ENCODE measurements at places on chromosomes 1 and 21.

- no peak for DNase-seq
Observed at GRCh38 chr1:186512698-186513457, 52.0 kb upstream of the PDC start.

- DNase-seq: no peak
Observed at GRCh38 chr1:33876970-33877650, 13.2 kb downstream of the HMGB4 start.

- DNase-seq: peak; percentile 44
Observed at GRCh38 chr1:108830119-108831008, 26.5 kb downstream of the AKNAD1 start.

DNA sequence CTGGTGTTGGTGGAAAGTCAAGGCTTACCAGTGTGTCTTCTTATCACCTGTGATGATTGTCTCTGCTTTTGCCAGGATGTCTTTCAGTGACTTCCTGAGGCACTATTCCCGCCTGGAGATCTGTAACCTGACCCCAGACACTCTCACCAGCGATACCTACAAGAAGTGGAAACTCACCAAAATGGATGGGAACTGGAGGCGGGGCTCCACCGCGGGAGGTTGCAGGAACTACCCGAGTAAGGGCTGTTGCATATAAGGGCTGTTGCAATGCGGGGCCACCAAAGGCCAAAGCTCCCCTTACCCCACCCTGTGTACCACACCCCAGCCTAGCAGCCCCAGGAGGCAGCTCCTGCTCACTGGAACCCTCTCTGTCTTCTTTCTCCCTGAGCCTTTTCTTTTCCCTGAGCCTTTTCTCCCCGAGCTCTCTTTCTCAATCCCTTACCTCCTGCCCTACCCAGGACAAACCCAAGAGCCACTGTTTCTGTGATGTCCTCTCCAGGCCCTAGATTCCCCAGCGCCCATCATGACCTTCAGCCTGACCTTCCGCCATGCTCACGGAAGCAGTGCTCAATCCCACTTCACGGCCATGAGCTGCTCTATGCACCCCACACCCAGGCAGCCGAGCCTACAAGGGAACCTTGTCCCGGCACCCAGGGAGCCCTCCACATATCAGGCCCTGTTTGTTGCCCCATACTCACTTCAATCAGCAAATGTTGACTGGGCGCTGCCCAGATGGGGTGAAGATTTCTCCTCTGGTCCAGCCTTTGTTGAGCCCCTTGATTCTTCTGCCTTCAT is 40.6 kb downstream of the CAPN2 start:
- DNase-seq: no peak

DNA sequence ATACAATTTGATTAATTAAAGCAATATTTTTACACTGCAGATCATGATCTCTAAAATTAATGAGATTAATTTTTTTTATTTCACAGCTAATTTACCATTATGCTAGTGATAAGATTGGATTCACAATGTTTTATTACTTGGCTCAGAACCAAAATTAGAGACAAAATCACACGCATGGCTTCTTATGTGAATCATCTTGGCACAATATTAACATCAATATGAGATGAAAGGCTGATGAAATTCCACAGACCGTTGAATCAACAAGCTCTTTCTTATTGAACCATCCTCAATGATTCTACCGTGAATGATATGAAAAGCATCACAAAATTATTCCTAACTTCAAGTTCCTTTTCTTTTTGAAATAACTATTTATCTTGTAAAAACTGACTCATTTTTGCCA is 544.9 kb downstream of the KCNT2 start:
- no peak for DNase-seq

- no peak for DNase-seq
Observed at GRCh38 chr1:47227341-47228232, 4.4 kb downstream of the TAL1 start.

DNA sequence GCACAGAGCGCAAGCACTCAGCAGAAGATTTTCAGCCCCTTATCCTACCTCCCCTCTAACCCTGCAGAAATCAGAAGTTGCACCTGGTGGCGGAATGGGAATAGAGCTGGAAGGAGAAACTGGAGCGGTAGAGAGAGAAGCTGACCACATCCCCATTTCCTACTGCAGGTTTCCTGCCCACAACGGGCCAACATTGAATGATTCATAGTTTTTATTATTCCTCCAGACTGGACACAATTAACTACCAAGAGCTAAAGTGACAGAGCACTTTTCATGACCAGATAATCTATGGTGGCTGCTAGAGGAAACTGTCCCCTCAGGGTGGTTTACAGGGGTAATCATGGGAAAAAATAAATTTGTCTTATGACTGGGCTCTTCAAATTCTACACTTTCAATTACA is 21.3 kb upstream of the LRRC8D start:
- DNase-seq: no peak

DNA sequence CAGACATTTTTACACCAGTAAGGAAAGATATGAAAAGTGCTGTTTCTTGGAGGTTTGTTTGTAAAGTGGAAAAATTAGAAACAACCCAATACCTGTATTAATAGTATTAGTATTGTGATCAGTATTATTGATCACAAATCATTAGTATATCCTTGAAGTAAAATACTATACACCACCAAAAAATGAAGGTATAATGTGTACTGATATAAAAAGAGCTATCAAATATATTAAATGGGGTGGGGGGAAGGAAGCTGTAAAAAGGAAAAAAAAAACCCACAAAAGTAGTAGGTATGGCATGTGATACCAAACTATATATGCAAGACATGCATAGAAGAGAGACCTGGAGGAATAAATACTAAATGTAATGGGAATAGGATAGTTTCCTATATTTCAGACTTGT is 46.3 kb downstream of the POU2F1 start:
- DNase-seq: no peak

DNA sequence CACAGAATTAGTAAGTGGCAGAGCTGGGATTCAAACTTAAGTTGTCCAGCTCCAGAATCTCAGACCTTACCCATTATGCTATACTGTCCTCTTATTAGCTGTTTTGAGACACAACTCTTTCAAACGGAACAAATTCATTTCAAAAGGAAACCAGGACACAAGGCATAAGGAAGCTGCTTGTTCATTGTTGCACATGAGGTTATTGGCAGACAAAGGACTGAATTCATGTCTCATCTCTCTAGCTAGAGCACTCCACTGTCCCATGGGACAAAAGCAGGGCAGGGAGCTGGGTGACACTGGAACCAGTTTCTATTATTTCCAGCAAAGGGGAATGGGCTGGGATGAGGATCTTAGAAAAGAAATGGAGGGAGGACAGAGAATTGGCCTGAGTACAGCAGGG is 26.4 kb downstream of the CHI3L2 start:
- DNase-seq: no peak

DNA sequence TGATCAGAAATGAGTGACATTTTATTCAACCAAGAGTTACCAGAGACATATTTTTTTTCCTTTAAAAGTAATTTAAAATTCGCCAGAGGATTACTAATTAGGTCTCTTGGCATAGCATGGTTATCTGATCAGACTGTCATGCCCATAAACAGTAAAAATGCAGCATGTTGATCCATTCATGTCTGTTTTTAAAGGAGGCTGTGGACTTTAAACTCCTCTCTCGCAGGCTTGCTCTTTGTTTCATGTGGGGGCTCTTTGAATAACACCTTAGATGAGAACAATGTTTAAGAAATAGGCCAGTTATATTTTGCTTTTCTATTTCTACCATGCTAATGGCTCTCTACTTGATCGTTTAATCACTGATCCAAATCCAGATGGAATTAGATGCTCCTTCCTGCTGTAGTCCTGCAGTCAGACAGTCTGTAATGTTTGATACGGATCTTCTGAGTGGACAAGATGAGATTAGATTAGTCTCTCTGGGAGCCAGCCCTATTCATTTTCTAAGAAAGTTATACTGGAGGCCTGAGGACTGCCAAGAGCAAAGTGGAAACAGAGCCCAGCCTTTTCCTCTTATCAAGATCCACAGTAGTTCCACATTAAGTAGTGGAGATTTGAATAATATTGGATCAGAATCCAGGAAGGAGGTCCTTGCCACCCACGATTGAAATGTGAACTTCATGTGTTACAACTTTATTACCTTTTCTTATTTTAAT is 197.4 kb downstream of the HS2ST1 start:
- no peak for DNase-seq

GRCh38 chr1:39129514-39129913 is 75.0 kb upstream of the MACF1 start:
- DNase-seq: no peak

- DNase-seq: no peak
Observed at GRCh38 chr1:116694524-116694923, 27.0 kb upstream of the IGSF3 start.

DNA sequence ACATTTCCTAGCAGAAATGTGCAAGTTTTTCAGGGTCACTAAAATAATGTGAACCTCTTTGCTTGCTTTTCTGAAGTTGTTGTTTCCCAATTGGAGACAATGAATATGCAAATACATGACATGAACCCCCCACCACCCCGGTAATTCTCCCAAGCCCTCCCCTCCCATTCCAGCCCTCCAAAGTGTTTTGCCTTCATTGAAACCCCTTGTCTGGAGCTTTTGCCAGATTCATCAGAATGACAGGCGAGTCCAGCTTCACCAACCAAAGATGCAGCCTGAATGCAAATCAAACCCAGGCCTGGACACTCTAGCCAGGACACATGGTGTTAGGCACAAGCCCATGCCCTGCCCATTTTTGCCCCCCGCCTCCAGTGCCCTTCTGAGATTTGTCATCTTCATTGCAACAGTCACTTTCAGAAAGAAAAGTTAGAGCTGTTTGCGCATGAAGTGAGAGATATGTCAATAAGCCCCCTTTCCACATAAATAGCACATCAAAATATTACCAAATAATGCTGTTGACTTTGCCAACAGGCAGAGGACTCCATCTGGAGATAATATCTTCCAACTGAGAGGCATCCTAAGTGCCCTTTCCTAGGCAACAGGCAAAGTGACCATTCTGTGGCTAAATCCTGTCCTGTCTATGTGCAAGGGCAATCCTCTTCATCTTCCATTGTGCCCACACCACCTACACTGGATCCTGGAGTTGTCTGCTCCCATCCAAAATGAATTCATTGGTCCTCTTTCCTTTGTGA is 145.6 kb upstream of the NFIA start:
- no peak for DNase-seq

- DNase-seq: no peak
Observed at GRCh38 chr1:64809309-64809708, 64.4 kb downstream of the RAVER2 start.

DNA sequence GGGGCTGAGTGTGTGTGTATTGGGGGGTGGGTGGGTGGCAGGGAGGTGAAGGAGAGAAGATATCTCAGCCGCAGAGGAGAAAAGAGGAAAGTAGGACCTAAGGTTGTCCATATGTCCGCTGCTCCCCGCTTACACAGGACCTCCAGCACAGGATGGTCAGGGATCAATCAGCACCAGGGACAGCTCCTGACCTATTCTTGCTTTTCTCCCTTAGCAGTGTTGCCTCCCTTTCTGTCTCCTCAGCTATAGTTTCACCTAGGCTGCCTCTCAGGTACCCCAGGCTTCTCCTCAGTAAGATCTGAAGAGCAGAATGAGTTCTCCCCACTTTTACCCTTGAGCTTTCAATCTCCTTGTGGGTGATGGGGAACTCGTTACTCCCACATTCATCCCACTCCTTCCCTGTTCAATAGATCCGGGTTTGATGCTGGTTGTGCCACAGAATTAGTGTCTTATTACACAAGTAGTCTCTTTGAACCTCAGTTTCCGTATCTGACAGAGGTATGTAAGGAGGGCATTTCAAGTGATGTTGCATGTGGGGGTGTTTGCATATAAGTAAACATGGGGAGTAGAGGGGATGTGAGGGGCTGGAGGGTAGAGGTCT is 1.4 kb upstream of the DPH2 start:
- no peak for DNase-seq

DNA sequence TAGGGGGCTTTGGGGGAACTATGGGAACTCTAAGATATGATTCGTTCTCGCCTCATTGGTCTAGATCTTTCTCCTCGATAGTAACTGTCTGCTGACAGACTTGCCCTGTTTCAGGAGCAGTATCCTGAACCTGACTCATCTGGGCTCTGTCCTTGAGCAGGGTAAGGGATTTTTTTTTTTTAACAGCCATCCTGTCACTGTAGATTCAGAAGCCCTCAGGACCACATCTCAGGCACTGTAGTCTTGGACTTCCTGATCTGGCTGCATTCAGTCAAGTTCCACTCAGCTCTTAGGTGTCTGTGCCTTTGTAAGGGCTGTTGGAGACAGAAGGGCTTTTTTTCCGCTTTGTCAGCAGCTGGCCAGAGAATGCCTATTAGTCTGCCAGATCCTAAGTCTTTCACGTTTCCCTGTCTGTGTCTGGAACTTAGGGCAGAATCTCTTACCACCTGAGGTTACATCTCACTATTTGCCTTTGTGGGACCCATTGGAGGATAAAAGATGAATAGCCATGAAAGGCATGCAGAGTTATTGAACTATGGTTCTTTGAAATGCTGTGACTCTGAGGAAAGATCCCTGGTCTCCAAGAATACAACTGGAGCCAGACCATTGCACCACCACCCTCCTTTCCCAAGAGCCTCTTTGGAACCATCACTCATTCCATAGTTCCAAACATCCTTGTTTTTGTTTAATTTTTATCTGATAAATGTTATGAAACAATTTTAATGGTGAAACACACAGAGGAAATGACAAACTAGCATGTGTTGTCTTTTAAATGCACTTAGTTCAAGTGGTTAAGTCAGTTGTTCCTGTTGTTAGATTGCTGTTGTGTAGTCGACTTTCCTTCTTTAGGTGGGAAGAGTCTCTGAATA is 49.7 kb upstream of the MACF1 start:
- DNase-seq: no peak

DNA sequence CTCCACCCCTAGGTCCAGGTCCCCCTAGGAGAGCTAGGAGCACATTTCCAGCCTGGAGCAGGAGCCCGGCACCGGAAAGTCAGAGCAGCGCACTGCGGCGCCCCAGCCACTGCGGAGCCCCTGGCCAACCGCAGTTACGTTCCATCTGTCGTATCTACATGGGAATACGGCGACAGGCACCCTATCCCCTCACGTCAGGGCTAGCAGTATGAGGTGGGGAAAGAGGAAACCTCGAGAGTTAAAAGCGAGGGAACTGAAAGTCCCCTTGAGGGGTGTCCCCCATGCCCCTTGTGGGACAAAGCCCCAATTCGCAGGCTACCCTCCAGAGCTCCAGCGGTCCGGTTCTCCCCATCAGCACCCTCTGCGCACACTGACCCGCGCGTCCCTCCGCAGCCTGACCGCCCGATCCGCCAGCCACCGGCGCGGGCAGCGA is 995 bp downstream of the COLGALT2 start:
- DNase-seq: no peak

GRCh38 chr1:61341426-61341825 is 259.1 kb downstream of the NFIA start:
- no peak for DNase-seq

- no peak for DNase-seq
Observed at GRCh38 chr1:56904663-56905397, 50.2 kb downstream of the C8A start.

GRCh38 chr1:113118266-113118665 is 45.3 kb downstream of the LRIG2 start:
- DNase-seq: no peak

GRCh38 chr1:152718238-152718637 is 10.3 kb downstream of the LCE4A start:
- no peak for DNase-seq

GRCh38 chr21:30333736-30334135 is 3.8 kb downstream of the KRTAP27-1 start:
- no peak for DNase-seq

- no peak for DNase-seq
Observed at GRCh38 chr21:42455196-42455595, 40.8 kb downstream of the RSPH1 start.

- DNase-seq: peak; percentile 67
Observed at GRCh38 chr1:179079113-179079761, 2.6 kb upstream of the TOR3A start.

All from colonic mucosa (tissue), 4 donors.